ENCODE measurements at places on chromosomes 13 and 19.

DNA sequence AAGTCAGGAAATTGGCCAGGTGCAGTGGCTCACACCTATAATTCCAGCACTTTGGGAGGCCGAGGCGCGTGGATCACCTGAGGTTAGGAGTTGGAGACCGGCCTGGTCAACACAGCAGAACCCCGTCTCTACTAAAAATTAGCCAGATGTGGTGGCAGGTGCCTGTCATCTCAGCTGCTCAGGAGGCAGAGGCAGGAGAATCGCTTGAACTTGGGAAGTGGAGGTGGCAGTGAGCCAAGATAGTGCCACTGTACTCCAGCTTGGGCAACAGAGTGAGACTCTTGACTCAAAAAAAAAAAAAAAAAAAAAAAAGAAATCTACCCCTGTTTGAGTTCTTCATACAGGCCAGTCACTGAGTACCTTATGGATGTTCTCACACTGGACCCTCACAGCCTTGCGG lies 42.0 kb downstream of the SLC15A1 start:
- DNase-seq: no peak

DNA sequence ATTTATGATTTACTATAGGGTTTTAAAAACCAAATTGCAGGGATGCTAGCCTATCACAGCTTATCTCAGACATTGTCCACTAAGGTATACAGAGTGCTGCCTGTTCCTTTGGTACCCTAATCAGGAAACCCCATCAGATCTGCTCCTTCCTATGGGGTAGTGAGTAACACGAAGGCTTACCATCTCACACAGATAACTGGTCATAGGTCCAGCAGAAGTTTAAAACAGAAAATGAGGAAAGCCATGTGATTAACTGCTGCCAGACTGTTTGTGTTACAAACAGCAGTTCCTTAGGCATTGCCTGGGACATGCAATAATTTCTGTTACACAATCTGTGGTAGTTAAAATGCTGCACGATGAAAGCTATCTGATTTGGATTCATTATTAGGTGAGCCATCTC lies 53.5 kb upstream of the ALOX5AP start:
- no peak for DNase-seq

DNA sequence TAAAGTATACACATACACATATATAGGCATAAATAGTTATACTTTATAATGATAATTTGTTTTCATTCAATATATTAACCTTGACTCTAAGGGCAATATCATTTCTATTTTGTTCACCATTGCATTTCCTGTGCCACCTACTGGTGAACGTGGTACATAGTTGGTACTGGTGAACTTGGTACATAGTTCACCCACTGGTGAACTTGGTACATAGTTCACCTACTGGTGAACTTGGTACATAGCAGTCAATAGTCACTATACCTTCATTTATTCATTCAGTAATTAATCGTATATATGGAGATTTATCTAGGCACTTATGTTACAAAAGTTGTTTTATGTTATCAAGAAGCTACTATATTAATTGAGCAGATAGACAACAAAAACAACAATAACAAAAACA lies 172.6 kb upstream of the ATXN8OS start:
- no peak for DNase-seq

DNA sequence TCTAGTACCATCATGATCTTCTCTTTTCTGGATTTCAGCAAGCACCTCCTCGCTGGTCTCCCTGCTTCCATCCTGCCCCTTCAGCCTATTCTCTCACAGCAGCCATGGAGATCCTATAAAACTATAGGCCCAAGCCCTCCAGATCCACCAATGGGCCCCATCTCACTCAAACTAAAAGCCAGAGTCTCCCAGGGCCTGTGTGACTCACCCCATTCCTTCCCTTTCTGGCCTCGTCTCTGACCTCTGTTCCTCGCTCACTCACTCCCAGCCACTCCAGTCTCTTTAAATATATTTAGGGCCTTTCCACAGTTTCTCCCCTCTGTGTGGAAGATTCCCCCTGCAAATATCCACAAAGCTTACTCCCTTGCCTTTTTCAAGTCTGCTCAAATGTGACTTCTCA lies 89.7 kb downstream of the HSPH1 start:
- no peak for DNase-seq

GRCh38 chr13:20457670-20458069 lies 68.0 kb downstream of the CRYL1 start:
- DNase-seq: no peak

DNA sequence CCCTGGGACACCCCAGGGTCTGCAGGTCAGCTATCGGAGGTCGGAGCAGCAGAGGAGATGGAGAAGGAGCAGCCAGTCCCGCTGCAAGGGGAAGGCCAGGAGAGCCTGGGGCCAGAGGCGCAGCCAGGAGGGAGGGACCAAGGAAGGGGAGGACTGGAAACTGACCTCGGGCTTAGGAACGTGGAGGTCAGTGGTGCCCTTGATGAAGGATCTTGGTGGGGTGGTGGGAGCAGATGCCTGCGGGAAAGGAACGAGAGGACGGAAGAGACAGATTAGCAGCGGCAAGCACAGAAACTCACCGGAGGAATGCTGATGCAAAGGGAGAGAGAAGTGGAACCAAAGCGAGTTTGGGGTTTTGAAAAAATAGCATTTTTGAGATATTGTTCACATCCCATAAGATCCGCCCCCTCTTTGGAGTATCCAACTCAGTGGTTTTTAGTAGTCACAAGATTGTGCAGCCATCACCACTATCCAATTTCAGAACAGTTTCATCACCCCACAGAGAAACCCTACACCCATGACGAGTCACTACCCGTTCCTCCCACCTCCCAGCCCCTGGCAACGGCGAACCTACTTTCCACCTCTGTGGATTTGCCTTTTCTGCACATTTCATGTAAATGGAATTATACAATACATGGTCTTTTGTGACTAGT lies 22.1 kb downstream of the PLEKHF1 start:
- DNase-seq: no peak

- DNase-seq: no peak
Observed at GRCh38 chr19:6616011-6616410, 25.1 kb upstream of the CD70 start.

- DNase-seq: no peak
Observed at GRCh38 chr13:30133554-30133912, 173.8 kb downstream of the KATNAL1 start.

- DNase-seq: no peak
Observed at GRCh38 chr13:84865783-84866221, 933.4 kb downstream of the SLITRK6 start.

DNA sequence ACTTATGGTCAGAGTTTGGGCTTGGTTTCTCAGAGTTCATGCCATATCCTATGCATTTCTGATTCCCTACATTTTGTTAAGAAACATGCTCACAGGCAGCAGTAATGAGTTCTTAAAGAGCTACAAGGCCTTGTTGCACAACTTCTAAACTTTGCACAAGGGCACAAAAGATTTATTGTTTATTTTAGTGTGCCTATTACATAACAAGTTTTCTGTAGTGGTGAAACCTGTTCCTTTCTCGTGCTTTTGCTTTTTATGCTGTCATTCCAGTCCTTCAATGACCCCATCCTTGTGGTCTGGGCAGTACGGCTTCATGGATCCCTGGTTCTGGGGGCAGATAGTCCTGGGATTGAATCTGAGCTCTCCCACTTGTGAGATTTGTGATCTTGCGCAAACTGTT lies 17.8 kb downstream of the ZNF507 start:
- no peak for DNase-seq

- DNase-seq: no peak
Observed at GRCh38 chr13:68124437-68125086, 894.4 kb upstream of the PCDH9 start.

- DNase-seq: no peak
Observed at GRCh38 chr19:45812297-45812696, 2.8 kb downstream of the RSPH6A start.

DNA sequence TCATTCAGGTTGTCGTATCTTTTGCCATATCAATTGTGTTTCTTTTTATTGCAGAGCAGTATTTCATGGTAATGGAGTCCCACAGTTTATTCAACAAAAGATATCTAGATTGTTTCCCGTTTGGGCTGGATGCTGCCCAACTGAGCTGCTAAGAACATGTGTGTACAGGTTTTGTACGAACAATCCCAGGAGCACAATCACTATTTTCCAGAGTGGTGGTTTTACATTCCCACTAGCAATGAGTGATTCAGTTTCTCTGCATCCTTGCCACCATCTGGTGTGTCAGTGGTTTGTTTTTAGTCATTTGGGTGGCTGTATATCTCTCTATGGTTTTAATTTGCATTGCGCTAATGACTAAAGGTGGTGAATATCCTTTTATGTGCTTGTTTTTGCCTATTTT lies 52.7 kb upstream of the ZDHHC20 start:
- DNase-seq: no peak

DNA sequence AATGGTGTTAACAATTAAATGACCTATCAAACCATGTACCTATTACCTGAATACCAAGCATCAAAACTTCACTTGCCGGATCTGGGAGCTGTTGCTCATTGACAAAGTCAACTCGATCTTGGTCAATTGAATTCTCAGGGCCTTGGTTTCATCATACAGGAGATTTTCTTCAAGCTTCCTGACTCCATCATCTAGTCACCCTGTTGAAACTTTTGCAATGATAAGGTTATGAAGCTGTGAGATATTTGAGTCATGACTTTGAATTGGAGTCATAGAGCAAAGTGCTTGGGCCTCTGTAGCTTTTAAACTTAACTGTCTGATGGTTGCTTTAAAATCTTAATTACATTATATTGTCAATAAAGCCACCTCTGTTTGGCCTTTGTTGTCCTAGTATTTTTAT lies 260.9 kb downstream of the COG6 start:
- no peak for DNase-seq

- DNase-seq: no peak
Observed at GRCh38 chr13:110107568-110108347, 199.2 kb downstream of the COL4A1 start.

DNA sequence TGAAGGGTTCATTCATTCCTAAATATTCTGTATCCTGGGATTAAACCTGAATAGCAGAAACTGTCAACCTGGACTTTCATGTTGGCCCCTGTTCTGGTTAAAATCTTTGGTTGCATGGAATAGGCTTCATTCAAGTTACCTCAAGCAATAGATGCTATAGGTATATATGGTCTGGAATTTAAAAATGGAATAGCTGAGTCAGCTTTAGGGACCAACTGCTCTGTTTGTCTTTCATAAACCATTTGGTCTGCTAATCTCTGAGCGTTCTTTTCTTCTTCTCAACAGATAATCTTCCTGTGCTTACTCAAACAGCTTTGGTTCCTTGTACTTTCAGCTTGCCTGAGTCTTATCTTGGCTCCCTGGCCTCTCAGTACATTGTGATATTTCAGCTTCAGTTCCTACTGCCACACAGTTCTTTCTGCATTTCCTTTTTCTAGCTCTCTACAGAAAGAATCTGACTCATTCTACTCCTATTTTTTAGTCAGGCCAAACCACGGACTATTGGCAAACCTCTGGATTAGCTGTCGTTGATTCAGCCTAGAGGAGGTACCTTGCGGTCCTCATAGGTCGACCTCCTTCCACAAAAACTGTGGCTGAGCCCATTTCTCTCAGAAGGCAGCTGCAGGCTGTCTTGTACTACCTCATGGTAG lies 35.9 kb upstream of the MAB21L1 start:
- DNase-seq: no peak

GRCh38 chr13:47475441-47475948 lies 525.6 kb downstream of the SUCLA2 start:
- DNase-seq: no peak

DNA sequence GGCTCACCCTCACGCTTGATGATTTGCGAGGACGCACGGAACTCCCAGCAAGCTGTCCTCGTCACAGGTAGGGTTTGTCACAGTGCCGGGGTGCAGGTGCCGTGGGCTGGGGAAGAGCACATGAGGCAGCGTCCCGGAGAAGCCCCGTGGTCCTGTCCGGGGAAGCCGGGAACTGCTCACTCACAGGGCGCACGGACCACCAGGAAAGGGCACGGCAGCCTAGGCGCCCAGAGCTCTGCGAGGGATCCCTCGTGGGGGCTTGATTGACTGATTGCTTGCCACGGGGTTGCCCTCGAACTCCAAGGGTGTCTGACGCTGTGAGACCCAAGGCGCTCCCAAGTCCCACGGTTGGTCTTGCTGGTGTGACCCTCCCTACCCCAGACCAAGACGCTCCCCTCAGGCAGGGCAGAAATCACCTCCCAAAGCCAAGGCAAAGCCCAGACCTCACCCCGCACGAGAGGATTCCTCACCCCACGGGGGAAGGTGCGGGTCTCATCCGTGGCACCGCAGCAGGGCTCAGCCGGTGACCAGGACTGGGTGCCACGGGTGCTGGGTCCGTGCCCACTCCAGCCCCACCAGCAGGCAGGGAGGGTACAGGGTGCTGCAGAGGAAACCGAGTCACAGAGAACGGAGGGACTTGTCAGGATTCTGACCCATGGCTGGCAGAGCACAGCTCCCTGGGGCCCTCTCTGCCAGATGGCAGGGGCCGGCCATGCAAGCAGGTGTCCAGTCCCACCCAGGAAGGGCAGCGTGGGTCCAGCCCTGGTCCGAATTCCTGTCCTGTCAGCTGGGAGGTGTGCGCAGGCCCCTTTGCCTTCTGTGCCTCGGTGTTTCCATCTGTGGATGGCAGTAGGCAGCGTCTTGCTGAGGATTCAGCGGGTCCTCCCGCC lies 7.7 kb downstream of the C2CD4C start:
- DNase-seq: no peak

DNA sequence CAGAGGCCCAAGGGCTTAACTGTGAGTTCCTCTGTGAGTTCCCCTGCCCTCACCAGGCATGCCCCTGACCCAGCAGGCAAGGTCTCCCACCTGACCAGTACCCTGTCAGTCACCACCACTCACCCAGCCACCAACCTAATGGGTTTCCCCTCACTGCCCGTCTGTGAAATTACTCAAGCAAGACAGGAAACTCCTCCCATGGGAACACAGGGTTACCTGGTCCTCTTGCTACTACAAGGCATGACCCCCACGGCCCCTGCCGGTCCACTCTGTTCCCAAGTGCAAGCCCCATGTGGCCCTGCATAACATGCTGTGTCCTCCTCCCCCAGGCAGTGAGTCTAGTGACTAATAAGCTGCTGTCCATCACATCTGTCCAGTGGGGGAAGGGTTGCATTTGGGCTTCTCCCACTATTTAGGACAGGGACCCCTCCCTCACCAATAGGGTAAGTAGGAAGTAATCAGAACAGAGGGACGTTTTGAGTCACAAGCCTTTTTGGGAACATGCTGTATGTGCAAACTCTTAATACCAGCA lies 8.0 kb upstream of the DHRS12 start:
- DNase-seq: no peak

DNA sequence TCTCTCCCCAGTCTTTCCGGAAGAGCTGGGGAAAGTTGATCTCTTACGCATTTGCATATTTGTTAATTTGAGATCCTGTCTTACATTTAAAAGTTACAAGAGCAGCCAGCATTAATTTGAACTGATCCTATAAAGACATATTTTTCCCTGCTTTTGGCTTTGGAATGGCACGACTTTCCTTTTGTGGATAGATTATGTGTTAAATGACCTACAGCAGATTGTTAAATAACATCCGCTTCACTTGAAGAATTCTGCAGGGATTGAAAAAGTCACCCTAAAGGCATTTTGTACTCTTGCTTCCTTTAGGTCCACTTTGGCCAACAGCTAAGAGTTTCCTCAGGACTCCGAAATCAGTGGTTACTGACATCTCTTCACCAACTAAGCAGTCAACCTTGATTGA lies 334.0 kb downstream of the TBC1D4 start:
- no peak for DNase-seq

GRCh38 chr13:39106216-39107005 lies 68.2 kb downstream of the NHLRC3 start:
- DNase-seq: no peak

- DNase-seq: no peak
Observed at GRCh38 chr19:7550987-7551761, 15.7 kb downstream of the PNPLA6 start.

- DNase-seq: no peak
Observed at GRCh38 chr13:26449063-26449848, 108.2 kb upstream of the WASF3 start.

- no peak for DNase-seq
Observed at GRCh38 chr13:35782793-35783192, 306.3 kb upstream of the MAB21L1 start.

GRCh38 chr13:32638739-32639138 lies 52.5 kb downstream of the PDS5B start:
- DNase-seq: no peak

All from stimulated activated CD4-positive, alpha-beta T cell treated with anti-CD3 and anti-CD28 coated beads, Interleukin-1b, Interleukin-23, amount 100 ng/mL, for 1 hour (primary cell).